CD4-positive, alpha-beta memory T cell (primary cell): ENCODE measurements at places on chromosomes 3 and 15. TPM values are rescaled to one million over a fixed set of nuclear protein-coding genes. Genes with fewer than 3 reads are reported as not detected.

GRCh38 chr3:106930086-106930485, 447.2 kb upstream of the CCDC54 start:
- no peaks in the 10 kb centered on the region for H3K4me1 ChIP-seq
- H3K27me3 ChIP-seq = no peaks in the 10 kb centered on the region
- no peaks in the 10 kb centered on the region for H3K36me3 ChIP-seq
- no peak overlapping the region for H3K4me3 ChIP-seq
- no peak for DNase-seq
- H3K27ac ChIP-seq = no peak overlapping the region

DNA sequence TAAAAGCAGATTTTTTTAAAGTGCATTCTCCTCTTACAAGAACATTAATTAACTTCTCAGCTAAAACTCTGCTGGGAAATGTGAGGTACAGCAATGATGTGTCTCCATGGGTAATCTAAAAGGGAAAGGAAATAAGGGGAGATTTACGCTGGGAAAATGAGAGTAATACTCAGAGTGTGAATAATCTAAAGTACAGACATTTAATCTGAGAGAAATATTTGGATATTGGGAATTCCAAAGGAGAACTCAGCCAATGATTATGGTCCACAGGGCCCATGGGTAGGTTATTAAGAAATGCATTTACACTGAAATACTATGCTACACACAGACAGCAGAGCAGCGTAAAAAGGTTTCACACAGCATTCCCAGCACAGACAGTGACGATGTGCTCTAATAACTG, 229.9 kb downstream of the MAGI1 start:
- H3K4me3 ChIP-seq = no peak overlapping the region
- H3K4me1 ChIP-seq = no peaks in the 10 kb centered on the region
- DNase-seq = no peak
- H3K27ac ChIP-seq = no peak overlapping the region

Gene P3H2
- total RNA-seq = not detected

DNA sequence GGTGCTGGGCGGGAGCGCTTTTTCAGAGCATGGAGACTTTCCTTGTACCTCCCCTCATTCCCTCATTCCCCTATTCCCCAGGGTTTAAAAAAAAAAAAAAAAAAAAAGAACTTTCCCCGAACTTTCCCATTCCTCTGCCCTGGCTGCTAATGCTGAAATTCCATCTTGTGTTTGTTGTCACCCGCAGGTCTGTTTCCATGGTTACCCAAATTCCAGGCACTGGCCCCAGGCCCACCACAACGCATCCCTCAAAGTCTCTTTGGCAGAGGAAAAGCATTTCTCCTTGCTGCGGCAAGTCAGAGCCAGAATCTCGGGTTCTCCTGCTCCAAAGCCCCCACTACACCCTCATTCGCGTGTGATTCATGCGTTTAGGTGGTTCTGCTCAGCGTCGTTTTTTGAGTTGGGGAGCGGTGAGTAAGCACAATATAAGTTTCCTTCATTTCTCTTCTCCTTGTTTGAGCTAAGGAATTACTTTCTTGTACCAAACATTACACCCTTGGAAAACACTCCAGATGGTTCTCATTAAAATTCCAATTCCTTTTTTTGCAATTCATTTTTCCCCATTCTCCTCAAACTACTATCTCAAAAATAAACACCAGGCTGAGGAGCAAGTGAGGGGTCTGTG, 21.6 kb downstream of the ANAPC13 start:
- H3K4me3 ChIP-seq = no peak overlapping the region
- no peaks in the 10 kb centered on the region for H3K4me1 ChIP-seq
- DNase-seq = no peak
- no peaks in the 10 kb centered on the region for H3K27me3 ChIP-seq
- no peaks in the 10 kb centered on the region for H3K36me3 ChIP-seq

DNA sequence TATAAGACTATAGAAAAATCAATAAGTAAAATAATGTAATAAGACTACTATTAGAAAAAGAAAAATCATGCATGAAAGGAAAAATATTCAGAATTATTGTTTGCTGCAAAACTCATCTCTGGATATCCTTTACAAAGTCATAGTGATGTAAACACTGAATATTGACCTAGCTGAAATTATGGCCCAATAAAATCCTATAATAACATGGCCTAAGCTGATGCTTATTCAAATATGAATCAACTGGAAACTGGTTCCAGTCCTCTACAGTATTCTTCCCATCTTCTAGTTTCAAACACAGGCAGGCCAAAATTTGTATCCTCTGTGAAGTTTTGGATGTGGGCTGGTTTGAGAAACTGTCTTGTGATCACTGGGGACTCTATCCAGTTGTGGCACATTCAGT, 134.5 kb downstream of the CNTN3 start:
- no peak overlapping the region for H3K27ac ChIP-seq
- no peaks in the 10 kb centered on the region for H3K4me1 ChIP-seq
- H3K4me3 ChIP-seq = no peak overlapping the region
- H3K36me3 ChIP-seq = no peaks in the 10 kb centered on the region

Gene PLA2G4D
- not detected for total RNA-seq

Gene PXK
- 20.0 TPM for total RNA-seq

- H3K27ac ChIP-seq = no peak overlapping the region
- H3K27me3 ChIP-seq = no peaks in the 10 kb centered on the region
- no peak overlapping the region for H3K4me3 ChIP-seq
- H3K36me3 ChIP-seq = no peaks in the 10 kb centered on the region
- no peaks in the 10 kb centered on the region for H3K4me1 ChIP-seq
Observed at GRCh38 chr3:130761730-130762311, 15.2 kb upstream of the PIK3R4 start.

DNA sequence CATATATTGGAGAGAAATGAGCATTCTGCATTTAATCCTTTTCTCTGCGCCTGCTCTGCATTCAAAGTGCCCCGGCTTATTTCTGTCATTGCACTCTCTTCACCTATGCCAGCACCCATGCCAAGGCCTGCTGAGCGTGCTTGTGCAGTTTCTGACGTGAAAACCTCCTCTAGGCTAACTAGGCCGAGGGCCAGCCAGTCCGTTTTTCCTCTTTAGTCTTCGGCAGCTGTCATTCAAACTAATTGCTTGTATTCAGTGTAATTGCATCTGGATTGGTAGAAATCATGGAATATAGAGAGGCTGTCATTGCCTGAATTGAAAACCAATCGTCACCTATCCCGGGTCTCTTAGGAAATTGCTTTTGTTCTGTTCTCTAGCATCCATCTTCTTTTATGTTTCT, 94.0 kb downstream of the ARPP21 start:
- no peaks in the 10 kb centered on the region for H3K36me3 ChIP-seq
- H3K4me3 ChIP-seq = no peak overlapping the region
- H3K27ac ChIP-seq = no peak overlapping the region
- no peaks in the 10 kb centered on the region for H3K27me3 ChIP-seq

- no peak overlapping the region for H3K27ac ChIP-seq
- H3K4me1 ChIP-seq = peaks cover 68% of the 10 kb centered on the region
- H3K36me3 ChIP-seq = peaks cover 56% of the 10 kb centered on the region
- no peaks in the 10 kb centered on the region for H3K27me3 ChIP-seq
- DNase-seq = no peak
- H3K4me3 ChIP-seq = no peak overlapping the region
Observed at GRCh38 chr15:81309647-81310450, 14.1 kb downstream of the STARD5 start.

Gene FGF7
- total RNA-seq = 0.06 TPM

Gene MAPKAPK3
- 40.1 TPM for total RNA-seq

DNA sequence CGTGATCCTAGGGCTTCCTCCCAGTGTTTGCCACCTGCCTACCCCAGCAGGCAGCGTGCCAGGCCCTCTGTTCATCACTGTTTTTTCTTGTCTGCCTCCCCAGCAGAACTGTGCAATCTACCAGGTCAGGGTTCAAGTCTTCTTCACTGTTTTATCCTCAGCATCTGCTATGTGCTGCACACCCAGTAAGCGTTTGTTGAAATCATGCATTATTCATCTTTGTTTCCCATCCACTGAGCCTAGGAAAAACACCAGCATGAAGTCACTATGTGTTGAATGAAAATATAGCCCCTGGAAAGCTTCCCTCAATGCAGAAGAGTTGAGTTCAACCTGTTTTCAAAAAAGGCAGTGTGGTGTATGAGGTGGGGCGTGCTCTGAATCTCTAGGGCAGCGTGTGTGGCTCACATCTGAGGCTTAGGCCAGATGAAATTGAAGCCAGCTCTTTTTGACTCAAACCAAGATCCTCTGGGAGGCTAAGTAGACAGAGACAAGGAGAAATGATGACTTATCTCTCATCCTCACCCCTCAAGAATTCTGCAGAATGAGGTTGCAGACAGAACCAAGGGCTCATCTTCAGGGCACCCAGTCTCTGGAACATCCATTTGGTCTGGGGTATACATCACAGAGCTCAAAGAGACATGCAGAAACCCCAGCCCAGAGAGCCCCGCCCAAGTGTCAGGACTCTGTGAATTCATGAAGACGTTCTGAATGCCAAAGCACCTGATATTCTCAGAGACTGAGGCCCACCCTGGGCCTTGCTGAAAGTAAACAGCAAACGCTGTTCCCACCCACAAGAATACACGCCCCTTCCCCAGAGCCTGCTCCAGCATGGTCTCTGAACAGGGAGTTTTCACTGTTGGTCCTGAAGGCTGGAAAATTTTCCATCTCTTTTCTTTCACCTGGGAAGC, 5.7 kb upstream of the CAV3 start:
- no peaks in the 10 kb centered on the region for H3K27me3 ChIP-seq
- no peak overlapping the region for H3K27ac ChIP-seq
- H3K4me3 ChIP-seq = no peak overlapping the region
- DNase-seq = no peak
- no peaks in the 10 kb centered on the region for H3K4me1 ChIP-seq
- H3K36me3 ChIP-seq = no peaks in the 10 kb centered on the region

- DNase-seq = no peak
- H3K4me1 ChIP-seq = no peaks in the 10 kb centered on the region
- H3K27ac ChIP-seq = no peak overlapping the region
- H3K4me3 ChIP-seq = no peak overlapping the region
- no peaks in the 10 kb centered on the region for H3K36me3 ChIP-seq
Observed at GRCh38 chr3:16200411-16200810, 25.9 kb downstream of the GALNT15 start.

DNA sequence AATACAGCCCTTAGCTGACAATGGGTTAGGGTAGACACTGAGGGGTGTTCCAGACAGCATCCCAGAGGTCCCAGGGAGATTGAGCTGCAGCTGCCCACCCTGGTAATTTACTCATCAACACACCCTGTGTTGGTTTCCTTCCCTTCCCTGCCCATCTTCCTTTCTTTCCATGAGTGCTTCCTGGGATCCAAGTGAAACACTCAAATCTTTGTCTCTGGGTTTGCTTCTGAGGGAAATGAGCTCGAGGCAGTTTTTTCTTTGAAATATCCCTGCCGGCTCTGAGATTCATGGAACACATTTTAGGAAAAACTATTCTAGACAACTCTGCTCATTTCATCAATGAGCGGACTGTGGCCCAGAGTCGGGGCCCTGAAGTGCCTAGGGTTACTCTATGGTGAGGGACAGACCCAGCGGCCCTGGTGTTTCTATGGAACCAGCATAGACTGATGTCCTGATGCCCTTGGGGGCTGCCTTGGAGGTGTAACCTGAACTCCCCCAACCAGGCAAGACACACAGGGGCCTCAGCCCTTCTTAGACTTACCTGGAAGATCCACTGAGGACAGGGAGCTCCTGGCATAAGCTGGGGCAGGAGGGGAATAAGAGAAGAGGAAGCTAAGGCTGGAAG, 14.9 kb upstream of the CSRNP1 start:
- no peak overlapping the region for H3K27ac ChIP-seq
- H3K27me3 ChIP-seq = no peaks in the 10 kb centered on the region
- H3K4me1 ChIP-seq = no peaks in the 10 kb centered on the region
- H3K36me3 ChIP-seq = no peaks in the 10 kb centered on the region
- H3K4me3 ChIP-seq = no peak overlapping the region
- DNase-seq = no peak

Gene GOLGA6B
- total RNA-seq = not detected

GRCh38 chr3:119642746-119643473, 17.5 kb downstream of the POPDC2 start:
- no peak overlapping the region for H3K27ac ChIP-seq
- H3K27me3 ChIP-seq = no peaks in the 10 kb centered on the region
- H3K4me1 ChIP-seq = peaks cover 16% of the 10 kb centered on the region
- H3K36me3 ChIP-seq = peaks cover 4% of the 10 kb centered on the region
- DNase-seq = no peak
- H3K4me3 ChIP-seq = no peak overlapping the region

DNA sequence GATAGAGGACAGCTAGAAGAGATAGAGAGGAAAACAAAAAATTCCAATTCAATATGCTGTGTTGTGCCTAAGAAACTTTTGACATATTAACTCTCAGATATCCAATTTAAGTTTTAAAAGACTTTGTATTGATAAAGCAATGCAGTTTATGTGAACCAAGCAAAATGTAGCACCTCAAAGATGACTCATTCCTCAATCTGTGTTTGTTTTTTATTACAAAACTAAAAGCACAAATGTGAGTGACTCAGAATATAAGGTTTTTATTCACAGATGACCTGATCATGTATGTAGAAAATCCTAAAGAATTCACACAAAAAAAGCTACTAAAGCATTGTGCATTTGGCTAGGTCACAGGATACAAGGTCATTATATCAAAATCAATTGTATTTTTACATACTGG, 11.1 kb downstream of the HCLS1 start:
- H3K4me1 ChIP-seq = peaks cover 52% of the 10 kb centered on the region
- H3K36me3 ChIP-seq = peaks cover 43% of the 10 kb centered on the region
- H3K4me3 ChIP-seq = no peak overlapping the region
- no peak overlapping the region for H3K27ac ChIP-seq
- DNase-seq = no peak
- H3K27me3 ChIP-seq = no peaks in the 10 kb centered on the region

Gene WNT7A
- total RNA-seq = 19.3 TPM

Gene ZNF662
- 2.7 TPM for total RNA-seq

DNA sequence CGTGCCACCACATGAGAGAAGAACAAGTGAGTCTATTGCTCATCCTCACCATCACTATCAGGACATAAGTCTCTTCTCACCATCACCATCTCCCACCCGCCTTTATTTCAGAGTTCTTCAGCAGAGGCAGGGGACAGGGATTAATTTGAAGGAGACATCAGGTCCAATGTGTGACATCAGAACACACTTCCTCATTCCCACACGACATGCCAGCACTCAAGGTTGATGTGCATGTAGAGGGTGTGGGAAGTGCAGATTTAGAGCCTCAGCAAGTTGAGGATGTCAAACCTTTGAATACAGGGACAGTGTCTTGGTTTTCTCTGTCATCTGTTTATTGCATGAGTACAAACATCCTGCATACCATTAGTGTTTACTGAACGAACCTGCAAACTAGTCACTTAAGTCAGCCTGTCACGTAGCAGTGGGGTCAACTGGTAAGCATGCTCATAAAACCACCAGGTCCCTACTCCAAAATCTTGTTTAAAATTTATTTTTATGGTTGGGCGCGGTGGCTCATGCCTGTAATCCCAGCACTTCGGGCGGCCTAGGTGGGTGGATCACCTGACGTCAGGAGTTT, 104.4 kb downstream of the MYLK start:
- H3K27me3 ChIP-seq = no peaks in the 10 kb centered on the region
- no peaks in the 10 kb centered on the region for H3K4me1 ChIP-seq
- no peak overlapping the region for H3K4me3 ChIP-seq
- H3K27ac ChIP-seq = no peak overlapping the region
- H3K36me3 ChIP-seq = no peaks in the 10 kb centered on the region
- no peak for DNase-seq

- H3K4me1 ChIP-seq = no peaks in the 10 kb centered on the region
- no peak overlapping the region for H3K27ac ChIP-seq
- no peaks in the 10 kb centered on the region for H3K36me3 ChIP-seq
- DNase-seq = no peak
- H3K4me3 ChIP-seq = no peak overlapping the region
Observed at GRCh38 chr3:133162265-133162664, 124.1 kb downstream of the TMEM108 start.

Gene CLDN16
- total RNA-seq = not detected

Gene KCNMB2
- not detected for total RNA-seq

GRCh38 chr3:39443530-39443929, 23.9 kb upstream of the MOBP start:
- no peaks in the 10 kb centered on the region for H3K4me1 ChIP-seq
- H3K27me3 ChIP-seq = no peaks in the 10 kb centered on the region
- H3K4me3 ChIP-seq = no peak overlapping the region
- DNase-seq = no peak
- no peak overlapping the region for H3K27ac ChIP-seq
